ENCODE measurements at places on chromosomes 6 and 20.

DNA sequence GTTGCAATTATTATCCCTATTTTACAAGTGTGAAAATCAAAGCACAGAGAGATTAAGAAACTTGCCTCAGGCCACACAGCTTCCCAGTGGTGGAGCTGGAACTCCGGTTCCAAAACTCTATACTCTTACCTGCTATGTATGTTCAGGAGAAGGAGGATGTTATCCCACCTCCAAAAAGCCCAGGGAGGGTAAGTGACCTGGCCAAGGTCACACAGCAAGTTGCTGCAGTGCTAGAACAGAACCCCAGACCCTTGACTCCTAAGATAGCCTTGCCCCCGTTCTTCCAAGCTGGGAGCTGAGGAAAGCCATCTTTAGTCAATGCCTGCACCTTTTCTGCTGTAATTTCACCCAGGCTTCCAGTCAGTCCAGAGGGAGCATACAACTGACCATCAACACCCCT is 42.3 kb downstream of the BPIFB1 start:
- DNase-seq, result no peak

GRCh38 chr6:166738386-166739116 is 111.5 kb upstream of the RPS6KA2 start:
- no peak for DNase-seq

GRCh38 chr20:57250607-57251343 is 15.7 kb downstream of the BMP7 start:
- DNase-seq, result no peak

DNA sequence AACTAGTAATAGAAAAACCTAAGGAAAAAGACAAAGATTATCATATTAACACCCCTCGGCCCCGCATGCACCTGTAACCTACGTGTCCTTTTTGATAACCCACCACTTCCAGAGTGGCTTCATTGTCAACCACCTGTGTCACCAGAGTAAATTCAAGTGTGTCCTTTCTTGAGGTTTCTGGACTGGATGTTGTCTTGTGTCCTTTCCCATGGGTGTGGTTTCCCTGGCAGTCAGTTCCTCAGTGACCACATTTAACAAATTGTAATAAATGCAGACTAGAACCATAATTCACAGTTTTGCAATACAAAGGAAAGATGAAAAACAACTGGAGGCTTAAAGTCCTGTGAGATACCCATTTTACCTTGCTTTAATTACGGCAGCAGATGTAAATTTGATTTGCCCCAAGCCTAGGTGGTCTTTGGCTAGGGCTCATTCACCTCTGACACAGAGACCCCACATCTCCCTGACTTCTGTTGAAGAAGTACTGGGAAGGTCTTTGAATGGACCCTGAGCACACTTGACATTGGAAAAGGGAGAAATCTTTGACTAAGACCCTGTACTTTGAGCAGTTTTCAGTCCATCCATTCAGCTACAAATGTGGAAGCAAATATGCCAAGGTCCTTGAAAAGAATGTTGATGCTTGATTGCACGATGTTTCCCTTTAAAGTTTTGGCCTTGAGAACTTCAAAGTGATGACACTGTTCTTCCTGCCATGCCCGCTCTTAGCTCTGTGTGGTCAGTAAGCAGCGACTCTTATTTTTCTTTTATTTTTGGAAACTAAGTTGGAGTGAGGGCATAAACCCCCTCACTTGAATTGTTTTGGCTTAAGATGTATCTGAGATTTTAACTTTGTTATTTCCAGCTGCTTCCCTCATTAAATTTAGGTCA is 232.4 kb downstream of the UST start:
- no peak for DNase-seq

DNA sequence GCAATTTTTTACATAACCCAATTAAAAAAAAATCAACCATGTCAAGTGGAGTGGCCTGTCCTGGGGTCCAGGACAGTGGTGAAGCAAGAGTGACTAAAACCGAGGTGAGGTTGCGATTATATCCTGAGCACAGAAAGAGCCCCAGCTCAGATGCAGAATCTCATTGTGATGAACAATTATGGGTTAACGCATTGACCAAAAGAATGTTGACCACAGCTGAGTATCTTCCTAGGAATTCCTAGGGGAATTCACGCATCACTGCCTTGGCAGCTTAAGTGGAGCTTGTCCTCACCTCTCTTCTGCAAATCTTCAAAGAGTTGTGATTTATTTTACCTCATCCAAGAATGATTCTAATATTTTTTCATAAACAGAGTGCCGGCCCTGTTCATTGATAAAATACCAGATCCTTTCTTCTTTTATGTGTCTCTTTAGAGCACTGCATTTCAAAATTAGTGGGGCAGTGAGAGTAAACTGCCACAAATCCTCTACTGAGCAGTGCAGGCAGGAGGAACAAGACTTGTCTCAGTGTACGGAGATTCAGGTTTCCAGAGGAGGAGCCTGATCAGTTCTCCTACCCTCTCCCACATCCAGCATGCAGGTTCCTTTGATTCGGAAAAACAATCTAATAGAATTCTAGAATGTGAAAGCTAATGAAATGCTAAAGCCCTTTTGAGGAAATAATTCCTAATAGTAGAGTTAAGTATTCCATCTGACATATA is 60.1 kb upstream of the ZNF184 start:
- DNase-seq, result no peak

DNA sequence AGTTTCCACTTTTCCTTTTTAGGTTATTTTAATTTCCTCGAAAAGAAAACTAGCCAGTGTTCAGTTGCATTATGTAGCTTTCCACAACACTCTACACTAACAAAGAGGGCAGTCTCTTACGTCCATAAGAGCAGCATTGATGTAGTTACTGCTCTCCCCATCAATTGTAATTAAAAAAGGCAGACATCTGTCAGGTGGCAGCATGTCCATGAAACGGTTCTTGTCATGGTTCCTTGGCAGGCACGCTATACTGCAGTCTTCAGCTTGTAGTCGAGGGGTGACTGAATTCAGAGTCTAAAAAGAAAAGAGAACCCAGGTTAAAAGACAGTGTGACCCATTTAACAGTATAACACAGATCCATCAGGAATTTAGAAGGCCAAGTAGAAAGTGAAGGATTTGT is 80.1 kb upstream of the THEMIS start:
- DNase-seq, result no peak

GRCh38 chr6:38996676-38997075 is 51.9 kb upstream of the GLP1R start:
- no peak for DNase-seq

DNA sequence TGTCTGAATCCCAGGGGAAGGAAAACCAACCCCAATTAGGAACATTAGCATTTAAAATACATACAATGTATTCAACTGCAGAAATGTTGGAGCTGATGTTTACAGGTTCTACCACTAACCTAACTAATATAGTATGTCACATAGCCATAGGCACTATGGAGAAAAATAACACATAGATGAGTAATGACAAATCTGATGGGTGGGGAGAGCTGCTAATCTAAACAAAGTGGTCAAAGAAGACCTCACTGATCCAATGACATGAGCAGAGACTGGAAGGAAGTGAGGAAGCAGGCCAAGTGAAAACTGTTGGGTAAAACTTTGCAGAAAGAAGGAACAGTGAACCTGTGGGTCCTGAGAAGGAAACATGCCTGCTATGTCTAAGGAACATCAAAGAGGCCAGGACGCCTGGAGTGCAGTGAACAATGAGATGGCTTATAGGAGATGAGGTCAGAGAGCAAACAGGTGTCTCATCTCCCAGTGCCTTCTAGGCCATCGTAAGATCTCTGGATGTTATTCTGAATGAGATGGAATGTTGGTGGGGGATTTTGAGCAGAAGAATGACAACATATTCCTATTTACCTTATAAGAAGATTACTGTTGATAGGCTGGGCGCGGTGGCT is 135.7 kb downstream of the ALDH8A1 start:
- DNase-seq, result no peak

DNA sequence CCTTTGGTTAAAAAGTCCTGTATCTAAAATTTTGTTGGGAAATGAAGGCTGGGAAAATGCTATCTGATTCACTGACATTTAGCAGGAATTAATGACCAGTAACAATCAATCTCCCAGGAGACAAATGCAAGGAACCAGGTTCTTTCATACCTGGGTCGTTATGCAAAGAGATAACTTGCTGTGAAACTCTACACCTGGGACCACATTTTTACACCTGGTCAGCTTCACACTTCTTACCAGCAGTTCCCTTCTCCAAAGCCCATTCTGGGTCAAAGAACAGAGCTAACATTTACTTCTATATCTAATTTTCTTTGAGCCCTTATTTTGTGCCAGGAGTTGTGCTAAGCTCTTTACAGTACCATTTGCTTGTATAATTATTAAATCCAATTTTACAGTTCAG is 27.4 kb upstream of the STXBP5 start:
- DNase-seq, result no peak

DNA sequence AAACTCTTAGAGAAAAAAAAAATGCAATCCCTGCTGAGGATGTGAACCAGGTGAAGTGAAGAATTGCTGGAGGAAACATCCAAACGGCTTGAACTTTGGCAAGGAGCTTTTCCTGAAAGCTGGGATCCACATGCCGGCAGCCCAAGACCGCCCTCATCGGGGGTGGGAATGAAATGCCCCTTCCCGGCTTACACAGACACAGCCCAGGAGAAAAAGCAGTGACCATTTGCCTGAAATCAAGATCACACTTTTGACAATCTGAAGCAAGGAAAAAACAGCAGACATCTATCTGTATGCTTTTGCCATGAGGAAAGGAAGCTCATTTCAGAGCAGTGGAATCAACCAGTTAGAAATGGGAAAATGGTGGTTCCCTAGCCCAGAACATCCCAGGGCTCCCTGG is 254.5 kb downstream of the TAF4 start:
- DNase-seq, result no peak

DNA sequence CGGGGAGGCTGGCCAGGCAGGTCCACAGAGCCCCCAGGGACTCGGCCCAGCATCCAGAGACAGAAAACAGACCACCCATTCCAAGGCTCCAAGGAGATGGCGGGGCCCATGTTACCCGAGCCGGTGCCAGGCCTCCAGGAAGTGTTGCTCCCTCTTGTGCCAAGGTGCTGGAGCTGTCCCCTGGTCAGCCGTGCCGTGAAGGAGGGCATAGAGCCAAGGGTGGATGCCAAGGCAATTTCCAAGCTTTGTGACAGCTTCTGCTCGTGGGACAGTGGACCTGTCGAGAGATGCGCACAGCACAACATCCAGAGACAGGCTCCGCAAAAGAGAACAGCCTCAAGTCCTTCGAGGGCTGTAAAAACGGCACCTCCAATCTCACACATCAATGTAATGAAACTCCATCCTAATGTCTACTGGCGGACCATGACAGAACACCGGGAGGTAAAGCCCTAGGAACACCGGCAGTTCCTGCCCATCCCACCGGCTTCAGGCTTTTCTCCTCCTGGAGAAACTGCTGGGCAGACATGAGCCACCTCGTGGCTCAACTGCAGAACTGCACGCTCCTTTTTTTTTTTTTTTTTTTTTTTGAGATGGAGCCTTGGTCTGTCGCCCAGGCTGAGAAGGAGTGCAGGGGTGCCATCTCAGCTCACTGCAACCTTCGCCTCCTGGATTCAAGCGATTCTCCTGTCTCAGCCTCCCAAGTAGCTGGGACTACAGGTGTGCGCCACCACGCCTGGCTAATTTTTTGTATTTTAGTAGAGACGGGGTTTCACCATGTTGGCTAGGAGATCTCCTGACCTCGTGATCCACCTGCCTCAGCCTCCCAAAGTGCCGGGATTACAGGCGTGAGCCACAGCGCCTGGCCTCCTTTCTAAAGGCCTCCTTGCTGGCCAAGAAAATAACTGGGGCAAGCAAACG is 30.9 kb upstream of the AVP start:
- DNase-seq, result no peak

- DNase-seq, result no peak
These were observed 115.4 kb downstream of the LAMP5 start for GRCh38 chr20:9629831-9630230.

DNA sequence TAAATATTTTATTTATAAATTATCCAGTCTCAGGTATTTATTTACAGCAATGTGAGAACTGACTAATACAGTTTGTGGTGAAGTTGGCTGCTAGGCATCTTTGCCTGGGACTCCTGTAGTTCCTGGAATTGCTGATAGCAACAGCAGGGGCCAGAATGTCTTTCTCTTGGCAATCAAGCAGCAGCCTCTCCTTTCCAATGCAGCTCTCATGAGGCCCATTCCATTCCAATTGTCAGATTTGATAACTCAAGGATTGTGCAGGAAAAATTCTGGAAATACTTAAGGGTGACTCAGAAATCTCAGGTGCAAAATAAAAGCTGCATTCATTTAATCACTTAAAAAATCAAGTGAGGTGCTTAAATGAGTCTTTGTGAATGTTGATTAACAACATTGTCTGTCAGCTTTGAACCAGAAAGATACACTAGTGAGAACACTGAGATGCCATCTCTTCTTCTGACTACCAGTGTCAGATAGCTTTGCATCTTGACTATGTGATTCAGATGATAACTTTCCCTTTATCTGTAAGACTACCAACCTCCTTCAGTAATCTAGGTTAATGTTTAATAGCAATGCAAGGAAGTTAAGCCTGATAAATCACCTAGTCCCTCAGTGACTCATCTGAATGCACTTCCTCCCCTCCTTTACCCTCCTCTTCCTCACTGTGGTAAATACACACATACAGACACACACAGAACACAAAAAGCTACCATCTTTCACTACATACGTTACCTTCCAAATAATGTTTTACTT is 32.1 kb upstream of the COL21A1 start:
- DNase-seq, result no peak

- DNase-seq, result no peak
These were observed 754.1 kb upstream of the MAP3K7 start for GRCh38 chr6:91340896-91341395.

DNA sequence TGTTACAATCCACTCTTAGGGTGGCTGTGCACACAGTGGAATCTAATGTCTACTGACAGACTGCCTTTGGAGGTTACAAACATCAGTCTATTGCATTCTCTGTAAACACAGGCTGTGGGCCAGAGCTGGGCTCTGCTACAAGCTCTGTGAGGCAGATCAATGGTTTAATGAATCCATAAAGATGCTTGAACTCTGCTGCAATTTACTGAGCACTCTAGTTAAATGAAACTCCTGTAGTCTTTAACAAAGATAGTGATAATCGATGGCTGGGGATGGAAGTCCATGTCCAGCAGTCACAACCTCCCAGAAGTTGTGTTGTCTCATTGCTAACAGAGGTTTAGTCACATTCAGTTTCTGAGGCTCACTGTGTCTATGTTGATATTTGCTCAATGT is 50.5 kb downstream of the SOBP start:
- DNase-seq, result no peak

DNA sequence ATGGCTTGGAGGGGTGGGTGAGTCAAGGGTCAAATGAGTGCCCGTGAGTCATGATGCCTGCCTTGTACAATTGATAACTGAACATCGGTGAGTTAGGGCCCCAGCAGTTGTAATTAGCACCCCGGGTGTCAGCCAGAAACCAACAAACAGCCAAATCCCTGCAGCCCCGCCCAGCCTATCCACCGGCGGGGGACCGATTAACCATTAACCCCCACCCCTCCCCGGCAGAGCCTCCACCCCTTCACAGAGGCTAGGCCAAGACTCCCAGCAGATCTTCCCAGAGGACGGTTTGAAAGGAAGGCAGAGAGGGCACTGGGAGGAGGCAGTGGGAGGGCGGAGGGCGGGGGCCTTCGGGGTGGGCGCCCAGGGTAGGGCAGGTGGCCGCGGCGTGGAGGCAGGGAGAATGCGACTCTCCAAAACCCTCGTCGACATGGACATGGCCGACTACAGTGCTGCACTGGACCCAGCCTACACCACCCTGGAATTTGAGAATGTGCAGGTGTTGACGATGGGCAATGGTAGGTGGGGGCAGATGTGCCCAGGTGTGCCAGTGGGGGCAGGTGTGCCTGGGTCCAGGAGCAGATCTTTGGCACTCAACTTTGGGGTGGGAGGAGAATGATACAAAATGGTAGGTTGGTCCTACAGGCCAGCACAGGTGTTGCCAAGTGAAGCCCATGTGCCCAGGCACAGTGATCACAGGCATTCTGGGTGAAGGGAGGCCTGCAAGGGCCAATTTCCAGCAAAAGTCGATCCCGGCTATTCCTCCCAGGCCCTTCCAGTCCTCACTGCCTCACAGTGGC is 45.7 kb downstream of the HNF4A start:
- DNase-seq, result peak; percentile 89

Data from mesenteric fat pad (tissue), 1 donor.